Left kidney (tissue), 8 donors: ENCODE measurements at places on chromosomes 2 and 18. TPM values are rescaled to one million over a fixed set of nuclear protein-coding genes. Genes with fewer than 3 reads are reported as not detected.
A peak's percentile ranks its signal among the peaks of the same experiment; 100 is the strongest.

- peak; percentile 50 for DNase-seq
These were observed 1.2 kb downstream of the MYL12A start for GRCh38 chr18:3248658-3249359.

DNA sequence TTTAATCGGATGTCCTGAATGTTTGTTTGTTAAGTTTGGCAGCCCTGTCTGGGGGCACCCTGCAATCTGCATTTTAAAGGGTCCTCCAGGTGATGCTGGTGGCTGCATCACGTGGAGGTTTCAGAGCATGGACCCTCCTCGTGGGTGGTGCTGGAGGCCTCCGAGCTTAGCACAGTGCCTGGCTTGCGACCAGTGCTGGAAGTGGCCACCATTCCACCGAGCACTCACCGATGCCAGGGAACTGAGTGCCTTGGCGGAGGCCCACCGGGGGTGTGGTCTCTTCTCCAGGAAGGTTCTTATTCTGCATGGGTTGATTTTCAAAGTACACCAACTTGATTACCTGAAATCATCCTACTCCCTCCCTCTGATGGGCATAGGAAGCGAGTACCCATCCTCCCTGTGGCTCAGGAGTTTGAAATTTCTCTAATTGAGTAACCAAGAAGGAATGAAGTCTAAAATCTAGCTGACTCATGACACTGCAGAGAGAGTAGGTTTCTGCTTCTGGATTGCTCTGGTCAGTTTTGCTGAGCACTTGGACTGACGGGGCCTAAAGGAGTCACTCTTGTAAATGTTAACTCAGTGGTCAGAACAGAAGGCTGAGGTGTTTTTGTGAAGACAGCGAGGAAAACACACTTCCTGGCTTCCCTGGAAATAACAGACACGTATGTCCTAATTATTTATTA, 58.1 kb upstream of the SLC66A3 start:
- no peak for DNase-seq

DNA sequence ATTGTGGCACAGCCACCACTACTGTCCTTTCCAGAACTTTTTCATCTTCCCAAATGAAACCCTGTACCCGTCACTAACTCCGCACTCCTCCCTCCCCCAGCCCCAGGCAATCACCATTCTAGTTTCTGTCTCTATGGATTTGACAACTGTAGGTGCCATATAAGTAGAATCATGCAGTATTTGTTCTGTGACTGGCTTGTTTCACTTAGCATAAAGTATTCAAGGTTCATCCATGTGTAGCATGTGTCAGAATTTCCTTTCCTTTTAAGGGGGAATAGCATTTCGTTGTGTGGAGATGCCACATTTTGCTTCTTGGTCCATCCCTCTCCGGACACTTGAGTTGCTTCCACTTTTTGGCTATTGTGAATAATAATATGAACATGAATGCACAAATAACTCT, 842 bp upstream of the CKAP2L start:
- no peak for DNase-seq

DNA sequence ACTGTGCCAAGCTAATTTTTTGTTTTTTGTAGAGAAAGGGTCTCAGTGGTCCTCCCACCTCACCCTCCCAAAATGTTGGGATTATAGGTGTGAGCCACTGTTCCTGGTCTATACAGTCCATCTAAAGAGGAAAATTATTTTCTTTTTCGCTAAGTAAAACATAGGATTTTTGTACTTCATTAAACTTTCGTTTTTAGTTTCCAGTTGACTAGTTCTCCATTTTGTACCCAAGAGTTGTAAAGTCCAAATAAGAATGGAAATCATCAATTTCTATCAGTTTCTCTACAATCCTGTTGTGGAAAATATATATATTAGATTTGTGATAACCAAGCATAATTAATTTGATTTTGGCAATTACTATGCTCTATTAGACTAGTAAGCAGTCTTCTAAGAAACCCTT, 156.4 kb downstream of the BABAM2 start:
- DNase-seq = no peak

DNA sequence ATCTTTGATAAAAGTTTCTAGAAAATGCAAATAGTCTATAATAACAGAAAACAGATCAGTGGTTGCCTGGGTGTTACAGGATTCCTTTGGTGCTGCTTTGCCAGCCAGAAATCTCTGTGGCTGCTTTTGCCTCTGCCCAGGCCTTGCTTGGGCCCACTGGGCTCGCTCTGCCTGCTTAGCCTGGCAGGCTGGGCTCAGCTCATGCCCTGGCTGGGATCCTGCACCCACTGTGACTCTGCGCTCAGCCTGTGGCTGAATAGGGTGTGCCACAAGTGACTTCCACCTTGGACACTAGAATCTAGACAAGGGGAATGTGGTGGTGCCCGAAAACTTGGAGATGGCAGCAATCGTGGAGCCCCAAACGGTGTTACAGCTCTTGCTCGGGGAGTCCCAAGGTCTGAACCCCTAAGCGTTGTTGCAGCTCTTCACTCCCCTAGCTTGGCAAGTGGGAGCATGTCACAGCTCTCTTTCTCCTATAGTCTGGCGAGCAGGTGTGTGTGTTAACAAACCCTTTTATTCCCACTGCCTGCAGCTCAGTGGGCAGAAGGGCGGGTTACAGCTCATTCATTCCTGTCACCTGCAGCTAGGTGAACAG, 50.9 kb downstream of the FBXO48 start:
- no peak for DNase-seq

Gene SERPINB10
- polyA plus RNA-seq = 0.27 TPM

DNA sequence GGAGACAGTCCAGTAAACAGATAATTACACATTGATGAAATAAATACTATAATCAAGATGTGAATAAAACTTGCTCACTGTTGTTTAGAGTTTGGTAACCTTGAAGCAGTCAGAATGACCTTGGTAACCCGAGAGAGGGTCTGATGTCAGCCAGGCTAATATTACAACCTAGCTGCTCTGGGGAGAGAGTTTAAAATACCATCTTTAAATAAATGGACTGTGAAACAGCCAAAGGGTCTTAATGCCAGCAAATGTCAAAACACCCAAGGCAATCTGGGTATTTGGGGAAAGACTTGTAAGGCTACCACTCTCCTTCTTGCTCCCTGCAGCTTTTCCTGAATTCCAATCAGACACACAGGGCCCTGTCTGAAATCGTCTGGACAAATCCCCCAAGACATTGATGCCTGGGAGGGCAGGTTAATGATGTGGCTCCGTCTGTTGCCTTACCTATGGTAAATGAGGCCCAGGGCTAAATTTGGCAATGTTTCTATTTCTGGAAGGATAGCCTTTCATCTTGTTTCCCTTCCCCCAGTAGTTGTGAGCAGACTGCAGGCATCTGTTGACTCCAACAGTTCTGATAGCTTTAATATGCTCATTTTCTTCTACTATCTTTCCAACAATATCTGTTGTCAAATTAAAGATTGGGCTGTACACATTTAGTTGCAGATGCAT, 43.0 kb upstream of the ITGB6 start:
- no peak for DNase-seq

- no peak for DNase-seq
These were observed 191.8 kb downstream of the RNF144A start for GRCh38 chr2:7108792-7109532.

Gene RND3
- 49.9 TPM for polyA plus RNA-seq

Gene BARD1
- 22.8 TPM for polyA plus RNA-seq

Gene PPP3R1
- 71.5 TPM for polyA plus RNA-seq

Gene SERPINB11
- not detected for polyA plus RNA-seq

DNA sequence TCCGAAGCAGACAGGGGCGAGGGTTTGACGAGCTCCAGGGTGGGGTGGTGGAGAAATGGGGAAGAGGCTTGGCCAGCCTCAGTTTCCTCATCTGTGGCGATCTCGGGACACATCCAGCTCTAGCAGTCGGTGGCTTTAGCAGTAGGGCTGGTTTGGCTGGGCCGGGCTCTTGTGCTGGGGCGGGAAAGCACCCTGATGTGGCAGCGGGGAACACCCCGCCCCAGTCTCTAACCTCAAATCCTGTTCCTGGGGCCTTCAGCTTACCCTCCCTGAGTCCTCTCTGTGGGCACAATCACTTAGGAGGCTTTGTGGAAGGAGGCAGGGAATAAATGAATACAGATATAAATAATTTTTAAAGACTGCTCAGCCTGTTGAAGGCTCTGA, 26.5 kb upstream of the MCFD2 start:
- DNase-seq = no peak

DNA sequence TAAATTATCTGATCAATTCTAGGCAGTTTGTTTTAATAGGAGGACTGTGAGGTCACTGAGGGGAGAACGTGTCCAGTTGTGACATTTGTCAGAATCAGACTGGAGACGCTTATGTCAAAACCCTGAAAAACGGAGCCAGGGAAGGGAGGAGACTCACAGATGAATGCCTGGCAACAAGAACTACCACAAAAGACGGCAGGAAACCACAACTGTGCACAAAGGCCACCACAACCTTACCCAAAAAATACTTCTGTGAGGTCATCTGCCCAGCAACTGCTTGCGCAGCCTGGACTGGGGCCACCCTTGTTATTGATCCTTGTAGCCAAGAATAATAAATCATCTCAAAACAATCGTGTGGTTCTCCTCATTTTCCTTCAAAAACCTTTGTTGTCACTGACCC, 173.0 kb upstream of the ALKAL2 start:
- DNase-seq = no peak

Gene FN1
- 550 TPM for polyA plus RNA-seq

DNA sequence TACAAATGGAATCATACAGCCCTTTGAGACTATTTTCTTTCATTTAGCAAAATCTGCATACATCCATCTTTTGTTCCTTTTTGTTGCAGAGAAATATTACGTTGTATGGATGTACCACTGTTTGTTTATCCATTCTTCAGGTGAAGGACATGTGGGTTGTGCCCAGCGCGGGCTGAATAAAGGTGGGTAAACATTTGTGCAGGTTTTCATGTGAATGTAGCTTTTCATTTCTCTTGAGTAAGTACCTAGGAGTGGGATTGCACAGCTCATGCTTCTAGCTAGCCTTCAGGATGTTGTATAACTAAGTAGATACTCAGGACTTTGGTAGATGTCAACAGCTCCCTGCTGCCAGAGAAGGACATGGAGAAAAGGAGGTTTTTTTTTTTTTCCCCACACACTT, 50.6 kb upstream of the SPRED2 start:
- DNase-seq = no peak

Gene CYP27C1
- polyA plus RNA-seq = 13.8 TPM

- no peak for DNase-seq
These were observed 157.3 kb upstream of the MMADHC start for GRCh38 chr2:149744865-149745264.

GRCh38 chr2:2166881-2167280, 164.2 kb downstream of the MYT1L start:
- no peak for DNase-seq

- DNase-seq = peak; percentile 66
These were observed 46.9 kb upstream of the USP14 start for GRCh38 chr18:111306-112014.

DNA sequence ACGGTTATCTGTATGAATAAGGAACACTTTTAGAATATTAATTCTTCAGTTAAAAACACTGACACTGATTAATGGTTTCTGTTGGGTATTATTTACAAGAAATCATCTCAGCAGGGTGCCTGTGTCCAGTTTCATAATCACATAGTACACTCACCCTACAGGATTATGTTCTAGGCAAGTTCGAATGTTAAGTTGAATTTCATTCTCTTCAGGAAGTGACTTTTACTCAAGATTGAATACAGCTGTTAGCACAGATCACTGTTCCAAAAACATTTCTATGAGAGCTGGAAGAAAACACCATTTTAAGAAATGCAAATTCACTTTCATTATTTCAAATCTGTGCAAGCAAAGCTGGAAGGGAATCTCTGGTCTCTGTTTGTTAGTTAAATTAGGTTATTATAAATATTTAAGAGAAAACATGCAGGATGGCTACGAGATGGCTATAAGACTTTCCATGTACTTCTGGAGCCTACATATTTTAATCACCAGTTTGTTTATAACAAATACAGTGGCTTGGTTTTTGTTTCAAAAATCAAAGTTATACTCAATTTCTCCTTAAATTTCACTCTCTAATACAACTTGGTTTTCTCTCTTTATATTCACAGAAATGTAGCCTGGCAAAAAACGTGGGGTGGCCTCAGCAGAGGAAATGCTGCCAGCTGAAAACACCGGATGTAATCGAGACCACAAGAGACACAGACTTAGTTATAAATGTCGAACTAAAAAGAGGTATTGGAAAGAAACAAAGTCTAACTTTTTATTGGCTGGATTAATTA, 65.8 kb downstream of the RBMS1 start:
- peak; percentile 71 for DNase-seq

DNA sequence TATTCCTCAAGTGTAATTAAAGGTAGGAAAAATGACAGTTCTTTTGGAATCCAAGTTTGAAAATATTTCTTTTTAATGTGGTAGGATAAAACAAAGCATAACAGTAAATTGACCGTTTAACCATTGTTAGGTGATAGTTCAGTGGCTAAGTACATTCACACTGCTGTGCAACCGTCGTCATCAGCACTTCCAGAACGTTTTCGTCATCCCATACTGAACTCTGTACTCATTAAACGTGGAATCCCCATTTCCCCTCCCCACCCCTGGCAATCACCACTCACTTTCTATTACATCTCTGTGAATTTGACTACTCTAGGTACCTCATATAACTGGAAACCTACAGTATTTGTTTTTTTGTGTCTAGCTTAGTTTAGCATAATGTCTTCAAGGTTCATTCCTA, 32.9 kb upstream of the FZD5 start:
- DNase-seq = no peak

- DNase-seq = no peak
These were observed 1.5 kb downstream of the GALR1 start for GRCh38 chr18:77250926-77251729.

- DNase-seq = no peak
These were observed 168.4 kb downstream of the RND3 start for GRCh38 chr2:150319085-150319484.

DNA sequence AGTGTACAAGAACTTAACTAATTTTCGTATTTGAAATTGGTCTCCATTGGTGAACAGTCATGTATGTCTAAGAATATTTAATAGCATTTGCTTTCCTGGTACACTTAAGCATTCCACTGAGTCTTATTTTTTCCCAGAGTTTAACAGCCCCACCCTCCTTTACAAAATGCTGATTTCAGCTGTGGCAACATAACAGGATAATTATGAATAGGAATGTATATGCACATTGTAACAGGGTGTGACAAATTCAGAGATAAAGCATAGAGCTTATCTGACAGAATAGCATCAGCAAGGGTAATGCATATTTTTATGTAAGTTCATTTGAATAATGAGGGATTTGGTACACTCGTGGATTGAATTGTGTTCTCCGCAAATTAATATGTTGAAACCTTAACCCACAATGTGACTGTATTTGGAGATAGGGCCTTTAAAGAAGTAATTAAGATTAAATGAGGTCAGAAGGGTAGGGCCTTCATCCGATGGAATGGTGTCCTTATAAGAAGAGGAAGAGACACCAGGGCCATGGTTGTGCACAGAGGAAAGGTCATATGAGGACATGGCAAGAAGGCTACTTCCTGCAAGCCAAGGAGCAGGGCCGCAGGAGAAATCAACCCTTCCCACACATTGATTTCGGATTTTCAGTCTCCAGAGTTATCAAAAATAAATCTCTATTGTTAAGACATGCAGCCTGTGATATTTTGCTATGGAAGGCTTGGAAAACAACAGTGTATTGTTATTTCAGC, 439.7 kb upstream of the CDH20 start:
- no peak for DNase-seq

GRCh38 chr2:162072181-162072702, 1.8 kb downstream of the DPP4 start:
- no peak for DNase-seq

GRCh38 chr18:79634593-79635426, 44.8 kb upstream of the CTDP1 start:
- DNase-seq = no peak

GRCh38 chr2:184756885-184757284, 158.6 kb downstream of the ZNF804A start:
- no peak for DNase-seq

- no peak for DNase-seq
These were observed 199.2 kb downstream of the CAMKMT start for GRCh38 chr2:44560941-44561340.
